ENCODE measurements at places on chromosomes 1 and 21.

DNA sequence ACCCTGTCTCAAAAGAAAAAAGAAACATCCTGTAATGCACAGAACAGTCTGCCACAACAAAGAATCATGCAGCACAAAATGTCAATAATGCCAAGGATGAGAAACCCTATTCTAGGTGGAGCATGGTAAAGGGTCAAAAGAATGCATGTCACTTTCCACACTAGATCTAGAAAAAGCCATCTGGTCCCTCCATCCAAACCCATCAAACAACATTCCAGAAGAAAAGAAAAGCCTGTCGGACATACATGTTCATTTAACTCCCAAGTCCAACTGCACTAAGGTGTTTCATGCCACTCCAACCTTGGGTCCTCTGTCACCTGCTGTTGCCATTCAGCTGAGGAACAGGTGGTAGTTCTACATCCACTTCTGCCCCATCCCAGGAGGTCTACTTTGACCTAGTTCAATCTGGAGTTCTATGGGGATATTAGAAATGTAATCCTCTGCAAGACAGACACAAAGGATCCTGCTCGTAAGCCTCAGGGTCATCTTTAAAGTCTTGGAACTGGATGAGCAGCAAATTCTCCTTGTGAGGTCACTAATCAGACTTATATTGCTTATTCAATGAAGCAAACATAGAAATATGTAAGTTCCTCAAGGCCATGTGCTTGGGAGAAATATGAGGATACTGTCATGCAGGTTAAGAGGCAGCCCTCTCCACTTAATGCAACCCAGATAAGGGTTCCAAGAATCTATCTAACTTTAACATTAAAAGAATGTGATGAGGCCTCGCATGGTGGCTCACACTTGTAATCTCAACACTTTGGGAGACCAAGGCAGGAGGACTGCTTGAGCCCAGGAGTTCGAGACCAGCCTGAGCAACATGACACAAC lies 3.7 kb downstream of the DEDD start:
- no peak for DNase-seq

GRCh38 chr21:42661688-42662429 lies 8.4 kb downstream of the PDE9A start:
- no peak for DNase-seq

GRCh38 chr1:55146781-55147180 lies 68.4 kb downstream of the USP24 start:
- DNase-seq: no peak

DNA sequence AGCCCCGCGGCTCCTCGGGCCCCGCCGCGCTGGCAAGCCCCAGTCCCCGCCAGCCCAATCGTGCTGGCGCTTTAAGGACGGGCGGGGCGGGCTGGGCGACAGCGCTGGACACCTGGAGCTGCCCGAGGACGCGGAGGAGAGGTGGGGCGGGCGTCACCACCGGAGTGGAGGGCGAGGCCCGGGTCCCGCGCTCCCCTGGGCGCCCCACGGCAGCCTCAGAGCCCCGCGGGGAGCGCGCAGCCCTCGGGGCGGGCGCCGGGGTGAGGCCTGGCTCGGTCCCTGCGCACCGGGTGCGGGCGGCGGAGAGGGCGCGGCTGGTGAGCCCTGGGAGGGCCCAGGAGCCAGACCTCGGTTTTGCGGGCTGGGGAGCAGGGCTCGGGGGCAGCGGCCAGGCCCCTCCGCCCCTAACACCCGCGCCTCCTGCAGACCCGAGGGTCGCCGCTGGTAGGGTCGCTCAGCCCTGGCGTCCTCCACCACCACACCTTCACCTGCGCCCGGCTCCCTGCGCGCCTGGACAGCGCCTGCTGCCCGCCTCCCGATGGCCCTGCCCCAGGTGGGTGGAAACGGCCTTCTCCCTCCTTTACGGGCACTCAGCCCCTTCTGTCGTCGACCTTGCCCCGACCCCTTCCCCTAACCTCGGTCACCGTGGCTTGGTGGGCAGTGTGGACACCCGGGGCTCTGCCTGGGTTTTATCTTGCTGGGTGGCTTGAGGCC lies at the start of gene TMEM61:
TSS of gene TMEM61 (plus strand) at position 101 of the 714 bp plus-strand sequence. CDS start at position 539, 438 bp downstream.
- no peak for DNase-seq

- DNase-seq: no peak
These were observed 51.1 kb downstream of the GLUL start for GRCh38 chr1:182340233-182341058.

GRCh38 chr1:177849579-177850290 lies 120.1 kb downstream of the SEC16B start:
- DNase-seq: no peak

DNA sequence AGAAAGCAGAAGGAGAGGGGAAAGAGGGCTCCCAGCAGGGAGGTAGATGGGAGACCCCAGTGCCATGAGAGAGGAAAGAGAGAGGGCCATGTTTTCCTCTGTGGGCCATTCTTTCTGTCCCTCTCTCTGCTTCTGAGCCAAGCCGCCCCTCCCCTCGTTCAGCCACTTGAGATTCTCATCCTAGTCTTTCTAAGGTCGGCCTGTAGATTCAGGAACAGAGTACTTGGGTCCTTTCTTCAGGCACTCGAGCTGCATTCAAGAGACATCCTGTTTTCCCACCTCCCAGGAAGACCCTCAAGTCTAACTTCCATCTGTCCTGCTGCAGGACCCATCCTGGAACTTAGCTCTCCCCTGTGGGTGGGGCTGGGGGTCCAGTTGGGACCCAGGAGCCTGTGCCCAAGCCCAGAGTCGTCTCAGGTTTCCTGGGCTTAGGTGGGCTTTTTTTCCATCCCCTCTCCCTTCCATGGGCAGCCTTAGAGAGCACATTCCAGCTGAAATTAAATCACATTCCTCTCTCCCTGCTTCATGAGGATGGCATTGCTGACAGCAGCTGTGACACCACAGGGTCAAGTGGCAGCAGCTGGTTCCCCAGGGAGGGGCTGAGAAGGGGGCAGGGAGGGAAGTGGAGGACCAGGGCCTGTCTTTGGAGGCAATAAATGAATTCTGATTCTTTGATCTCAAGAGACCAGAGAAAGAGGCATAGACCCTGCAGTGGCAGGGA lies 13.0 kb downstream of the NES start:
- DNase-seq: no peak

GRCh38 chr1:155910621-155911121 lies 478 bp downstream of the RIT1 start:
- no peak for DNase-seq

DNA sequence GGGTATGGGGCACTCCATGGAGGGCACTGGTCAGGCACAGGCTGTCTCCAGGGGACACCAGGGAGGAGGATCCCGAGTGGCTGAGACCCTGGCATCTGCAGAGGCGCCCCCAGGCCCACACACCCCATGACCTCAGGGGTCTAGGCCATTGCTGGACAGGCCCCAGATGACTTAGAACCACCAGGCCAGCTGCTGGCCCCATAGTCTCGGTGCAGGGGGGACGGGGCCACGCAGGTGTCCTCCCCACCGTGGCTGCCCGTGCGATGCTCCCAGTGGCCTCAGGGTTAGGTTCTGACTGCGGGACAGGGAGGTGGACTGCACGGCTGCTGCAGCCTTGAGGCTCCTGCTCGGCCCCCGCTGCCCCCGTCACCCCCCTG lies 44.0 kb downstream of the MORN1 start:
- no peak for DNase-seq

DNA sequence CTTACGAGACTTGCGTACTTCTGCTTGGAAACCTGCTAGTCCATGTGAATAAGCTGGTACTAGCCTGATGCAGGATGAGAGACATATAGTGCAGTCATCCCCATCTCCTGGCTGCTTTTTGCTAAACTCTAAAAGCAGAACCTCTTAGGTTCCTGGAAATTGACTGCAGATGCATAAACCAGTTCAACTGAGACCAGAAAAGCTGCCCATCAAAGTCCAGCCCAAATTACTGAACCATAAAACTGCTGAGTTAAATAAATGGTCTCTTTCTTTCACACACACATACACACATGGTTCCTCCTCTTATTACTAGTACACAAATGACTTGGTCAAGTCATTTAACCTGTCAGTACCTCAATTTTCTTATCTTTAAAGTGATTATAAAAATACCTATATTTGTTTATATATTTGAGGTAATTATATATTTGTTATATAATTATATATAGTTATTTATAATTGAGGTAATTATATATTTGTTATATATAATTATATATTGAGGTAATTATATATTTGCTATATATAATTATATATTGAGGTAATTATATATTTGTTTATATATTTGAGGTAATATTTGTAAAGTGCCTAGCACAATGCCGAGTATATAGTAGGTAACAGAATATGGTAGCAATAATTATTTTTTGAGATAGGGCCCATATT lies 25.2 kb upstream of the RABGAP1L start:
- DNase-seq: no peak

DNA sequence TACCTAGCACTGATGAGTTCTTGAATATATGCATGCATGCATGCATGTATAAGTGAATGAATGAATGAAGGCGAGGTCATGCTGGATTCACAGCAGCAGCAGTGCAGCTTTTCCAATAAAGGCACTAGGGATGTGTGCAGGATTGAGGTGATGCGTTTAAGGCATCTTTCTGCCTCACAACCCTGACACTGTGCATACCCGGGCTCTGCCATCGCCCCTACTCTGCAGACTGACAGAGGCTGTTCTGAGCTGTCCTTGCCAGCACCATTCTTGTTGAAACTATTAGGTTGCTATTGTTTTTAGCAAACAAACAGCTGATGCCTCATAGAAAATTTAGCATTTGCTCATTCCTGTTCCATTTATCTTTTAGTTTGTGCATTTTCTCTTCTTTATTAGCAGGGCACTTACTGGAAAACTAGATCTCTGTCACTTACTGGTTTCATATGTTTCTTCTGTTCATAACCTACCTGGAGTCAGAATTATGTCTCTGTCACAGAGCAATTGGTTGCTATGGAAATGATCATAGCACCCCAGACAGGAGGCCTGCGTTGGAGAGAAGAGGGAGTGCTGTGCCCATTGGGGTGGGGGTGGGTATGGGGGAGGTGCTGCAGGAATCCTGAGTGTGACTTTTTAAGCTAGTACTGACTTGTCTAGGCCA lies 79.0 kb downstream of the CD58 start:
- DNase-seq: no peak

- peak; percentile 56 for DNase-seq
These were observed 2.7 kb upstream of the PSMD4 start for GRCh38 chr1:151251656-151252470.

All from stimulated activated CD4-positive, alpha-beta T cell treated with anti-CD3 and anti-CD28 coated beads, Interleukin-4, amount 100 ng/mL, for 1 hour (primary cell).